ENCODE measurements at places on chromosomes 12 and 14.

DNA sequence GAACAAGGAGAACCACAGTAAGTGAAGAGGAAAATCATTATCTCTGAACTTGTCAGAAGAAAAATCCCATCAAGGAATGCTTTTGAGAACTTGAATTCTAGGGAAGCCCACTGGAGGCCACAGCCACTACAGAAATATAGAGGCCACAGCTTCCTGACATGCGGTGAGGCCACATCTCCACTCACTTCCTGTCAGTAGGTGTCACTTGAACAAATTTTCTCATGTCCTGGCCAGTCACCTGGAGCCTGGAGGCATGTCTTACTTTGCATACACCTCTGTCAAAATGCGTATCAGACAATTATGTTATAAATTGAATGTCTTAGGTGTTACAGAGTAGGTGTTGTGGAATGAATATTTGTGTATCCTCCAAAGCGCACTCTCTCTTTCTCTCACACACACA, 370.3 kb downstream of the DAD1 start:
- no peak for DNase-seq

DNA sequence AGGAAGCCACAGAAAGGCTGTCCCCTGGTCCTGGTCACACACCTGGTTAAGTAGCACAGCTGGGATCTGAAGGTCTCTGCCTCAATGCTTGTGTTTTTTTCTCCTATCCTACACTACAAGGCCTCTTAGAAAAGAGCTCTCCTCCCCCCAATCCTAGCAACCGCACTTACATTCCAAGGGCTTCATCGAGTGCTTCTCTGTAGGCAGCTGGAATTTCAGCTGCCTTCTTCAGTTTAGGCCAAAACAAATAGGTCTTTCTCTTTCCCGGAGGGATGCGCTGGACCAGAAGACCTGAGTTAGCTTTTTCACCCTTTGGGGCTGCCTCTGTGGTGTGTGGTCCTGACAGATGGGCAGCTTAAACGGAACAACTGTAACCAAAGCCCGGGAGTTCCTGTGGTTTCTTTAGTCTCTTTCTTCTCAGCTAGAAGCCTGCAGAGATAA, 109.7 kb downstream of the GPATCH2L start:
- no peak for DNase-seq

GRCh38 chr12:88166179-88166578, 24.1 kb downstream of the TMTC3 start:
- DNase-seq = no peak

- DNase-seq = no peak
Measured at GRCh38 chr14:54314365-54315104, 82.3 kb upstream of the CDKN3 start.

GRCh38 chr12:77940567-77940966, 109.9 kb downstream of the NAV3 start:
- DNase-seq = peak; percentile 56

DNA sequence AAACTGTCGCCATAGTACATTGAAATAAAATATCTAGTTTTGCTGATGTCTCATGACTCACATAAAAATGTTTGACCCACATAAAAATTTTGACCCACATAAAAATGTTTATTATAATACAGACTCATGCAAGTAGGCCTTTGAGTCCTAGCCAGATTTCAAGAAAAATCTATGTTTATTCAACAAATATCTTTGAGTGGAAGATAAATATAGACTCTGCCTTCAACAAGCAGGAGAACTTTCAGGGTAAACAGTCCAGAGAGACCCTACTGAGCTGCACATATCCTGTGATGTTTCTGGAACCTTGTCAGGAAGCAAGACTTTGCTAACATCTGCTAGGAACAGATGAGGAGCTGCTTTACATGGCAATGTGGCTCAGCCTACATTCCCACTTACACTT, 283.1 kb downstream of the MDGA2 start:
- no peak for DNase-seq

GRCh38 chr12:22121224-22121623, 75.2 kb downstream of the CMAS start:
- DNase-seq = peak; percentile 15

DNA sequence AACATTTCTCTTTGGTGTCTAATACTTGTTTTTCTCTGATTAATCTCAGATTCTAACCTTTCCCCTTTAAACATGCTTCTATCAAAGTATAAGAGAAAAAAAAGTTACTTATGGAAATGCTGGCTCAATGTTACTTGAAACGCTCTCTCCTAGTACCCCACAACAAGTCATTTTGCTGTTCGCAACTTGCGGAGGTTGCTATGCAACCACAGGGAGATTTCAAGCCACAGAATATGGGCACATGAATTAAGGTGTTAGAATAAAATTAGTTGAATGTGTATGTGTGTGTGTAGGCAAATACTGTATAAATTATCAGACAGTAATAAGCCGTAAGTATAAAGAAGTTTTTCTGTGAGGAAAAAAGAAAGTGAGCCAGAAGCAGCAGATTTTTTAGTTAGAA, 80.6 kb downstream of the CCDC59 start:
- no peak for DNase-seq

DNA sequence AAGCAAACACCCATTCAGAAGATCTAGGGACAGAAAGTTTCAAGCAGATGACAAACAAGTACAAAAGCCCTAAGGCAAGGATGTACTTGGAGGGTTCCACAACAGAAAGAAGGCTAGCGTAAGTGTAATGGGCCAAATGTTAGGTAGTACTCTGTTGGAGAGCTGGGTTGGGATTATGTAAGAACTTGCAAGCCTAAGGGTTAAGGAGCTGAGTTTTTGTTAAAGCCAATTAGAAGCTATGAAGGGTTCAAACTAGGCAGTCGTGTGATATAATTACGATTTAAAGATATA, 41.4 kb downstream of the HECTD1 start:
- DNase-seq = no peak

- no peak for DNase-seq
Measured at GRCh38 chr12:18878676-18879180, 140.8 kb downstream of the CAPZA3 start.

GRCh38 chr12:113908584-113909100, 57.5 kb downstream of the RBM19 start:
- DNase-seq = no peak

- peak; percentile 93 for DNase-seq
Measured at GRCh38 chr12:10392394-10392930, 2.6 kb upstream of the KLRK1 start.

- no peak for DNase-seq
Measured at GRCh38 chr14:68793734-68794129, 865 bp upstream of the ZFP36L1 start.

DNA sequence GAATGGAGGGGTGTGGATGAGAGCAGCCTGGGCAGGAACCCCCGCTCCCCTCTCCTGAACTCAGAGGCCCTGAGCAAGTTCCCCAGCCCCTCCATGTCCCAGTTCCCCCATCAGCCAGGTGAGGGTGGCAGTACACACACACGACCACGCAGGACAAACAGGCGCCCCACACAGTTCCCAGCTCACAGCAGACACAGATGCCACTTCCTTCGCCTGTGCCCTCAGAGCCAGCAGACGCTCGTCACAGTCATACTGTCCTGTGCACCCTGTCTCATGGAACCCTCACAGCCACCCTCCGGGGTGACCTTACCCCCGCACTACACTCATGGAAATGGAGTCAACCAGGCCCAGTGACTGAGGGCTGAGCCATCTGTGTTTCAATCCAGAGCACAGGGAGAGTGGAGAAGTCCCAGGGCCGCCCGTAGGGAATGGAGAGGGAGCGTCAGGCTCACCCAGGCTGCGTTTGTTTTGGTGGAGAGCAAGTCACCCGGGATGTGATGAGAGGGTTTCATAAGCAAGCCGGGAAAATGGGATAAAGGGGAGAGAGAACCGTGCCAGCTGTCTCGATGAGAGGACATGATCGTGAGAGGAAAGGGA, 47.5 kb upstream of the DYNC1H1 start:
- DNase-seq = no peak

DNA sequence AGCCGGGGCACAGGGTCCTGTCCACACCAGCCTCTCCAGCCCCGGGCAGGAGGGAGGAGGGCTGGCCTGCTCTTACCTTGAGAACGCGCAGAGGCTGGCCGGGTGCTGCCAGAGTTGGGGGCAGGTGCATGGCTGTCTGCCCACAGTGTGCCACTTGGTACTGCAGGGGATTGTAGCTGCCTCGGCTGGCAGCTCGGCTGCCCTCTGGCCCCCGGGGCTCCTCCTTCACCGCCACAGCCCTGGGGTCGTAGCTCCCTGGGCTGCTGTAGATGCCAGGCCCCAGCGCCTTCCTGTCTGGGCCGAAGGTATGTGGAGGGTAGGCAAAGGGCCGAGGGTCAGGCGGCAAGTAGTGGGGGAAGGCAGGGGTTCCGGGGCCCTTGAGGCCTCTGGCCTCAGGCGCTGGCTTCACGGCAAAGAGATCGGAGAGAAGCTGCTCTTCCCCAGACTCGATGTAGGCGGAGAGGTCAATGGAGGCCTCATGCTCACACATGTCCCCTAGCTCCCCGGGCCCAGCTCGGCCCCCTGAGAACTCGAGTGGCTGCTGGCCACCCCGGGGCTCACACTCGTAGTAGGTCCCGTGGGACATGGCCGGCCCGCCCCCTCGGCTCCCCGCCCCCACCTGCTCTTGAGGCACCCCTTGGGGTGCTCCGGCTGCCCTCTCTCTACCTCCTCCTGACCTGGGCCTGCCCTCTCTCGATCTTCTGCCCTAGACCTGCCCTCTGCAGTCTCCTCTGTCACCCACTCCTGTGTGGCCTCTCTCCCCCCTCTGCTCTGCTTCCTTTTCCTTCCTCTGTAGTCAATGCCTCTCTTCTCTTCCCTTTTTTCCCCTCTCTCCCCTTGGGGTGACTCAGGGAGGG, at the start of gene CEBPE:
TSS of gene CEBPE (minus strand) at position 750 of the 857 bp plus-strand sequence. CDS start at position 586, 164 bp downstream.
- no peak for DNase-seq

- DNase-seq = no peak
Measured at GRCh38 chr14:73777420-73777819, 63.2 kb upstream of the PNMA1 start.

DNA sequence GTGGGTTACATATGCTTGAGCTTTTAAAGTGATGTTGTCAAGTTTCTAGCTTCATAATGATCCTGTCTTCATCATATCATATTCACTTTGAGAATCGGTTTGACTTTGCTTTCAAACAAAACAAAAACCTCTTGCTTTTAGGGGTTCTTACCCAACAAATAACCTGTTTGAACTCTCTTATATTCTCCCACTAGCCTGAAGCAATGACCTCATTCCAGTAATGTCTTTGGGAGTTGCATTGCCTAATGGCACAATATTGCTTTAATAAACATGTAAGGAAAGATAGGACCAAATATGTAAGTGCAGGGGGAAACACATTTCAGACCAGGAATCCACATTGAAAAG, 27.7 kb downstream of the WBP11 start:
- DNase-seq = peak; percentile 42

DNA sequence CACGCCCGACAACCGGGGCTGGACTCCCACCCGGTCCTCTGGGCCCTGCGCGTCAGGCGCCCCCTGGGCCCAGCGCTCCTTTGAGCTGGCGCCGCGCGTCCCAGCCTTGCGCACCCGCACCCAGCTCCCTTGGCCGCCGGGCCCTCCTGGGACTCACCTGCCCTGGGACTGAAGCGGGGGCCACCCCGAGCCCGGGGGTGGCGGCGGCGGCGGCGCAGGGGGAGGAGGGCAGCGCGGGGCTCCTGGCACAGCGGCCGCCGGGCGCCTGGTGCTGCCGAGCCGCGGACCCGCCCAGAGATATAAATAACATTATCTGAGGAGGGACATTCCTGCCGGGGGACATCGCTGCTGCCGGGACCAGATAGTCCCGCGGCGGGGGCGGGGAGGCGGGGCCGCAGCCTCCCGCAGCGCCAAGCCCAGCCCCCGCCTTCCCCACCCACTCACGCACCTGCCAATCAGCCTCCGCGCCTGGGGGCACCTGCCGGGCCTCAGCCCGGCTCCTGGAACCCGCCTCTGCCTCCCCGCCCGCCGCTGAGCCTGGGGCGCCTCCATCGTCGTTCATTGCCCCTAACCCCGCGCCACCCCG, at the start of gene SPTB:
TSS of gene SPTB (minus strand) at position 273 of the 586 bp plus-strand sequence. CDS start 56,813 bp downstream, outside the sequence.
- peak; percentile 10 for DNase-seq

DNA sequence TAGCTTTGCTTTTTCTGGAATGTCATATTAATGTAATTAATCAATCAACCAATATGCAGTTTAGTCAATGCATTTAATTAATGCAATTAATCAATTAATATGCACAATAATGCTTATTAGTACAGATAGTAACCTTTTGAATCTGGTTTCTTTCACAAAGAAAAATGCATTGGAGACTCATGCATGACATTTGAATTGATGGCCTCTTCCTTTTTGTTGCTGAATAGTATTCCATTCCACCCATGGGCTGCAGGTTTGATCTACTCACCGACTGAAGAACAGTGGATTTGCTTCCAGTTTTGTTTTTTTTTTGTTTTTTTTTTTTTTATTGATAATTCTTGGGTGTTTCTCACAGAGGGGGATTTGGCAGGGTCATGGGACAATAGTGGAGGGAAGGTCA, 13.1 kb upstream of the GPR132 start:
- DNase-seq = no peak

DNA sequence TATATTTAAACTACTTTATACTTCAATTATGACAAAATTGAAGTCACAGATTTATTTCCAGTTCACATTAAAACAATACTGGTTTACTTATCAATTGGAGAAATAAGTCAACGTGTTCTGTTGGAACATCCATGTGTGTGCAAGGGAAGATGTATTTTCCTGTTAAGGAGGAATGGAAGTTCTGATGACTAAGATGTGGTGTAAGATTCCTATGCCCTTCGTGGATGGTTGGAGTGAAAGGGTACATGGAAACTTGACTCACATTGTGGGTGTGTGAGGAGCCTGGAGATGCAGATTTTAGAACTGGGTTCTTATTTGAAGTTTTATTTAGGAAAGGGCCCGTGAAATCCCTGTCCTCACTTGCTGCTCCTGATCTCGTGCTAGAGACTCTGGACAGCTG, 95.3 kb downstream of the CATSPERB start:
- no peak for DNase-seq

- no peak for DNase-seq
Measured at GRCh38 chr14:30234966-30235365, 307.3 kb upstream of the PRKD1 start.

GRCh38 chr14:85595981-85596380, 66.0 kb downstream of the FLRT2 start:
- DNase-seq = no peak

- DNase-seq = no peak
Measured at GRCh38 chr12:50699940-50700339, 64.0 kb upstream of the ATF1 start.

GRCh38 chr12:127998988-127999387, 268.0 kb upstream of the TMEM132C start:
- DNase-seq = peak; percentile 77

GRCh38 chr14:69617796-69618195, 6.4 kb downstream of the SUSD6 start:
- no peak for DNase-seq

Measured in M059J (cell line).